ENCODE measurements at places on chromosomes 2 and 18.

- DNase-seq, result no peak
Measured at GRCh38 chr2:68320118-68320641, 431 bp upstream of the CNRIP1 start.

DNA sequence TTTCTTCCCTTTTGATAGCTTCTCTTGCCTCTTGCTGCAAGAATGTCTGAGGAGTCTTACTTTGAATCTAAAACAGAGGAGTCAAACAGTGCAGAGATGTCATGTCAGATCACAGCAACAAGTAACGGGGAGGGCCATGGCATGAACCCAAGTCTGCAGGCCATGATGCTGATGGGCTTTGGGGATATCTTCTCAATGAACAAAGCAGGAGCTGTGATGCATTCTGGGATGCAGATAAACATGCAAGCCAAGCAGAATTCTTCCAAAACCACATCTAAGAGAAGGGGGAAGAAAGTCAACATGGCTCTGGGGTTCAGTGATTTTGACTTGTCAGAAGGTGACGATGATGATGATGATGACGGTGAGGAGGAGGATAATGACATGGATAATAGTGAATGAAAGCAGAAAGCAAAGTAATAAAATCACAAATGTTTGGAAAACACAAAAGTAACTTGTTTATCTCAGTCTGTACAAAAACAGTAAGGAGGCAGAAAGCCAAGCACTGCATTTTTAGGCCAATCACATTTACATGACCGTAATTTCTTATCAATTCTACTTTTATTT lies 133.5 kb upstream of the CDCA7 start:
- DNase-seq, result no peak

- no peak for DNase-seq
Measured at GRCh38 chr2:181275643-181276070, 181.5 kb upstream of the ITGA4 start.

GRCh38 chr2:101735166-101735533 lies 37.6 kb downstream of the MAP4K4 start:
- no peak for DNase-seq

DNA sequence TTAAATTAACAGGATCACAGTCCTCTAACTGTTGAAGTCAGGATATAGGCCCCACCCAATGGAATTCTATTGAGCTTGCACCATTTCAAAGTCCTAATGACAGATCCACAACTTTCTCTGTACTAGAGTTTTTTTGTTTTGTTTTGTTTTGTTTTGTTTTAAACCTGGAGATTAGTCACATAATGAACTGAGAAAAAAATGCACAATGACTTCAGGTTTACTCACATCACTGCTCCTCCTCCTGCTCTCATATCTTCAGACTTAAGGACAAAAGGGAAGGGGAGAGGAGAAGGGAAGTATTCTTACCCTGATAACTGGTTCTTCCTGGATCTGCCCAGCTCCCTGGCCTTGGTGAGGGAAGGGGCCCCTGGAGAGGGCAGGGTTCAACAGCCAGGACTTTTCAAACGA lies 208.2 kb upstream of the EPHA4 start:
- DNase-seq, result no peak

GRCh38 chr2:220583725-220584124 lies 956.3 kb downstream of the SLC4A3 start:
- DNase-seq, result no peak

DNA sequence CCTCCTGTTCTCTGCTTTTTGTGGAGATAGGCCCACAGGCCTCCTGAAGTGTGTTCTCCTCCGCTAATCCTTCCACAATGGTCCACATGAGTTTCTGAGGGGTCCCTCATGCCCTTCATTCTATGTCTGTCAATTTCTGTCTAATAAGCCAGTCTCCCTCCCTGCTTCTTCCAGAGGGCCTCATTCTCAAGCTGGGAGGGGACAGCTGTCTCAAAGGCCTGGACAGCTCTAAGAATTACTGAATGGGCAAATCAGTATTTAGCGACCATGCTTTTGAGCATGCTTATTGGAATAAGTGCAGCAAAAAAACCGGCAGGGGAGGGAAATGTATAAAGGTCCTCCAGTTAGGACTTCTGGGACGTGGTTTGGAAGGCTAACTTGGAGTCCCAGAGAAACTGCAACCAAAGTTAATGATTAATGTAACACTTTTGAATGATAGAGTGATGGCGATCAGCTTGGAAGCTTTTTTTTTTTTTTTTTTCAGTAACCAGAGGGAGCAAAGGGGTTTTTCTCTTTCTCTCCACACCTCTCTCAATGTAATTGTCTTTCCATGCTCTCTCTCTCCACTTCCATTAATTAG lies 890.7 kb upstream of the POU3F3 start:
- DNase-seq, result no peak

DNA sequence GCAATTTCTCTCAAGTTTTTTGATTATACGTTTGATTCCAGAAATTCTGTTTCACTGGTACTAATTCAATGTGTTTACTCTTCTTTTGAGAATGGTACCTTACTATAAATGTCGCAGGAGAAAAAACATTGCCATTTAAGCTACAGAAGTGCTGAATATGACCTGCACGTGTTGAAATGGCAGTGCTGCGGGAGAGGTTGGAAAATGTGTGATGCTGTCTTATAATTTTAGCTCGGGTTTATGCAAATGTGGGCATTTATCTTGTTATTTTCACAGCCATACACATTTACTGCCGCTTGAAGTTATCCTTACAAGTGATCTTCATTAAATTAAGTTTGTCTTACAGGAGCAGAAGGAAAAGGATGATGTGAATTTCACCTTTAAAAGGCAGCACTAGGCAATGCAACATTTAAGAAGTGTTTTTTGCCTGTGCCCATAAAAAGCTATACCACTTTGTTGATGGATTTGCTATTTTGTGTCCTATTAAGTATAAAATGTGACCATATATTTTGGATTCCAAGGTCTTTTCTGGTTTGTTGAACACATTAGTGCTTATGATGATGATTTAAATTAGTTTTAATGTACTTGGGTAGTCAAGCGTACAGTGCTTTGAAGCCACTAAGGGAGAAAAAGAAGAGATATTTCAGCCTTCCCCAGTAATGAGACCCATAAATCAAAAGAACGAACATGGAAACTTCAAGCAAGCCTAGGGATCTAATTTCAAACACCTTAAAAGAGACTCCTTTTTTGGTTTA lies 112.1 kb downstream of the LTBP1 start:
- no peak for DNase-seq

GRCh38 chr2:214587442-214587841 lies 176.6 kb downstream of the VWC2L start:
- no peak for DNase-seq

DNA sequence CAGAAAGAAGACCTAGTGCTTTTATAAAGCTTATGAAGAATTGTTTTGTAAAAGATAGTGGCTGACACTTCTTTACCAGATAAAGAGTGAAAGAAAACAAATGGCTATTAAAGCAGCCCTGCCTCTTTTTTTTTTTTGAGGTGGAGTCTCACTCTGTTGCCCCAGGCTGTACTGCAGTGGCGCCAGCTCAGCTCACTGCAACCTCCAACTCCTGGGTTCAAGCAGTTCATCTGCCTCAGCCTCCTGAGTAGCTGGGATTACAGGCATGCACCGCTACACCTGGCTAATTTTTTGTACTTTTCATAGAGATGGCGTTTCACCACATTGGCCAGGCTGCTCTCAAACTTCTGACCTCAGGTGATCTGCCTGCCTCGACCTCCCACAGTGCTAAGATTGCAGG lies 12.9 kb downstream of the ARPC2 start:
- no peak for DNase-seq

DNA sequence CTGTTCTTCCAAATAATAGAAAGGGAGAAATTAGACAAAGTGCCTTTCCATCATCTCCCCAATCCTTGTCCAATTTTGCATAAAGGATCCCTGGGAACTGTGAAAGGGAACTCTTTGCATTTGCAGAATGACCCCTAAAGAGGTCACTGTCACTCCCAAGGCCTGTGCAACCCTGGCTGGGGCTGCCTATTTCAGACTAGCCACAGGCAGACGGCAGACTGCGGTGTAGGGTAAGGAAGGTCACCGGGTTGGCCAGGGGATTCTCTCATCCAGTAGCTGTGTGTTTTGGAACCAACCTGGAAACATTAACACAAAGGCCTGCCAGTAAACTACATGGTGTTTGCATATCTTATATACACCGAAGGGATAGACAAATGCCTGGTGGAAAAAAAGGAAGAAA lies 818.7 kb downstream of the BCL11A start:
- no peak for DNase-seq

GRCh38 chr2:70087702-70088597 lies 673 bp downstream of the PCBP1 start:
- peak; percentile 56 for DNase-seq

DNA sequence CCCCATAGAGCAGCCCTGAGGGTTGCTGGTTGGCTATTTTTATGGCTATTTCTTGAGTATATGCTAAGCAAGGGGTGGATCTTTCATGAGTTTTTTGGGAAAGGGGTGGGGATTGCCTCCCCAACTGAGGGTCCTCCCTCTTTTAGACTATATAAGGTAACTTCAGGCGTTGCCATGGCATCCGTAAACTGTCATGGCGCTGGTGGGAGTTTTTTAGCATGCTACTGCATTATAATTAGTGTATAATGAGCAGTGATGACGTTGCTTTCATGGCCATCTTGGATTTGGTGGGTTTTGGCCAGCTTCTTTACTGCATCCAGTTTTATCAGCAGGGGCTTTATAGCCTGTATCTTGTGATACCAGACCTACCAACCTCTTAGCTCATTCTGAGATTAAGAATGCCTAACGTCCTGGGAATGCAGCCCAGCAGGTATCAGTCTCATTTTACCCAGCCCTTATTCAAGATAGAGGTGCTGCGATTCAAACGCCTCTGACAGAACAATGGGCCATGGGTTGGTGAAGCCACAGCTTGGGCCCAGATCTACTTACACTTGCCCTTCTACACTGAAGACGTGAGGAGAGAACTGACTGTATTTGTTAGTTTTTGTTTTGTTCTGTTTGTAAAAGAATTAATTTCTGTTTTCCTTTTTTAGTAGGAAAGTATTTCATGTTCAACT lies 53.8 kb upstream of the TMEM163 start:
- no peak for DNase-seq

DNA sequence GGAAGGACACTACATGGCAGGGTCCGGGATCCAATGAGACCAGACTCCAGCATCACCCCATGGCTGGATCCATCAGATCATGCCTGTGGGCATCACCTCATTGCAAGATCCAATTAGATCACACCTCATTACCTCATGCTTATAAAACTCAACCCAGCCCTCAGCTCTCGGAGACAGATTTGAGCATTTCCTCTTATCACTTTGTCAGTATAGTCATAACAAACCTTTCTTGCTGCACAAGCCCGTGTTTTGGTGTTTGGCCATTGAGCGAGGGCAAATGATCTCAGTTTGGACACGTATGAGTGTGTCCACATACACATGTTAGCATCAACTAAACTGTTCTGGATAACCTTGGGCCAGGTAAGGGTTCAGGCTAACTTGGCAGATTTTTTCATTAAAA lies 58.8 kb downstream of the CCDC195 start:
- DNase-seq, result no peak

GRCh38 chr2:68849579-68850030 lies 21.6 kb downstream of the BMP10 start:
- no peak for DNase-seq

DNA sequence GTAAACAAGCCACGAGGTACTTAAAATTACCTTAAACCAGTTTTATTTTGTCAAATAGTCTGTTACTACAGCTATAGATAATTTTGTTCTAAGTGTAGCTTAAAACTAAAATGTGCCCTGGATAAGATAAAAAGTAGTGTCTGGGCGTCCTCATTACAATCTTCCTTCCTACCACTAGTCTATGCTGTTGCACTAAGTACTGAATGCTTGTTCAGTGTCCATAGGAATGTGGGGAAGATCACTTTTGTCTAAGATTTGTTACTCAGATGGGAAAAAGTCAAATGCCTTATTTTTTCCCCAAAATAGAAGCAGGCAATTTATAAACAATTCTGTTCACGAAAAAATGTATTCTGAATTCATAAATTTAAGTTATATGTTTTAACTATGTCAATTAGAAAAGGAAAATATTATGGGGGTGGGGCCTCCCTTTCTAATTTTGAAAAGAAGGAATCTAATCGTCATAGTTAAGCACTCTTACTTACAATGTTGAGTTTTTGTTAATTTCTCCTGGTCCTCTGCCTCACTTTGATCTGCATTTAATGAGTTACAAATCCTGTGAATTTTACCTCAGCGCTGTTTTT lies 140.4 kb upstream of the VRK2 start:
- no peak for DNase-seq

- DNase-seq, result no peak
Measured at GRCh38 chr2:224319750-224320149, 82.2 kb downstream of the FAM124B start.

- DNase-seq, result no peak
Measured at GRCh38 chr18:45738660-45739059, 14.7 kb downstream of the SLC14A1 start.

GRCh38 chr2:121695171-121695451 lies 41.6 kb downstream of the NIFK start:
- no peak for DNase-seq

DNA sequence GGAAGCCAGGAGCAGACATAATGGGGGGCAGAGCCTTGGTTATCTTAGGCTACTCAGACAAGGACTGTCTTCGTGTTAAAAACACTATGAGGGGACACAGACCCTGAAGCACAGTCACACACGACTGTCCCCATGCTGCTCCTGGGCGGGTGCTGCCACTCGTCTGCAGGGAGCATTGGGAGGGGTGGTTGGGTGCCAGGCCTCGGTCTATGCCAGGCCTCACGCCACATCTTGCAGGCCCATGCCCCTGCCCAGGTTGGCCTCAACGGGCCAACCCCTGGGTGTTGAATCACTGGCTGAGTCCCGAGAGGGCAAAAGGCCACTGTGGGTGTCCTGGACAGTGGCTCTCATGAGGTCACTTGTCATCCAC lies 97.9 kb downstream of the USP40 start:
- no peak for DNase-seq

GRCh38 chr2:112768432-112768831 lies 4.0 kb upstream of the CKAP2L start:
- no peak for DNase-seq

- DNase-seq, result no peak
Measured at GRCh38 chr2:48274040-48274439, 255.9 kb upstream of the STON1 start.

Measured in activated naive CD4-positive, alpha-beta T cell treated with Interleukin-2 at 50 U/mL for 16 hours (primary cell).